NCI-H345 (cell line): ENCODE measurements at places on chromosomes 6 and 20.
A peak's percentile ranks its signal among the peaks of the same experiment; 100 is the strongest.

GRCh38 chr20:19765913-19766312, 7.9 kb downstream of the RIN2 start:
- no peak for DNase-seq

- no peak for DNase-seq
Measured at GRCh38 chr20:6994452-6994851, 227.0 kb downstream of the BMP2 start.

GRCh38 chr6:12813321-12813720, 96.8 kb downstream of the PHACTR1 start:
- DNase-seq, result no peak

DNA sequence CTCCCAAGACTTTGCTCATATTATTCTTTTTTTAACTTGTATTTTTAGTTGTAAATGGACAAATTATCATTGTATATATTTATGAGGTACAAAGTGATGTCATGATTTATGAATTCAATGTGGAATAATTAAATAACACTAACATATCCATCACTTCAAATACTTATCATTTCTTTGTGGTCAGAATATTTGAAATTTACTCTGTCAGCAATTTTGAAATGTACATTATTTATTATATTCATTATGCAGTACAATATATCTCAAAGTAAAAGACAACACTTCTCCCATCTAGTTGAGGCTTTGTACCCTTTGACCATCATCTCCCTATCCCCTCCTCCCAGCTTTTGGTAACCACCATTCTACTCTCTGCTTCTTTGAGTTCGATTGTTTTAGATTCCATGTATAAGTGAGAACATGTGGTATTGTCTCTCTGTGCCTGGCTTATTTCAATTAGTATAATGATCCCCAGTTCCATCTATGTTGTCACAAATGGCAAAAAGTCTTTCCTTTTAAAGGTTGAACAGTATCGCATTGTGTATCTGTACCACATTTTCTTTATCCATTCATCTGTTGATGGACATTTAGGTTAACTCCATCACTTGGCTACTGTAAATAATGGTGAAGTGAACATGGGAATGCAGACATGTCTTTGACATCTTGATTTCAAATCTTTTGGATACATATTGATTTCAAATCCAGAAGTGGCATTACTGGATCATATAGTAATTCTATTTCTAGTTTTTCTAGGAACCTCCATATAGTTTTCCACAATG, 197.2 kb downstream of the KIF6 start:
- no peak for DNase-seq

GRCh38 chr6:8069631-8070284, 5.6 kb upstream of the BLOC1S5 start:
- DNase-seq, result no peak

GRCh38 chr6:164628302-164628931, 681.0 kb downstream of the C6orf118 start:
- no peak for DNase-seq

DNA sequence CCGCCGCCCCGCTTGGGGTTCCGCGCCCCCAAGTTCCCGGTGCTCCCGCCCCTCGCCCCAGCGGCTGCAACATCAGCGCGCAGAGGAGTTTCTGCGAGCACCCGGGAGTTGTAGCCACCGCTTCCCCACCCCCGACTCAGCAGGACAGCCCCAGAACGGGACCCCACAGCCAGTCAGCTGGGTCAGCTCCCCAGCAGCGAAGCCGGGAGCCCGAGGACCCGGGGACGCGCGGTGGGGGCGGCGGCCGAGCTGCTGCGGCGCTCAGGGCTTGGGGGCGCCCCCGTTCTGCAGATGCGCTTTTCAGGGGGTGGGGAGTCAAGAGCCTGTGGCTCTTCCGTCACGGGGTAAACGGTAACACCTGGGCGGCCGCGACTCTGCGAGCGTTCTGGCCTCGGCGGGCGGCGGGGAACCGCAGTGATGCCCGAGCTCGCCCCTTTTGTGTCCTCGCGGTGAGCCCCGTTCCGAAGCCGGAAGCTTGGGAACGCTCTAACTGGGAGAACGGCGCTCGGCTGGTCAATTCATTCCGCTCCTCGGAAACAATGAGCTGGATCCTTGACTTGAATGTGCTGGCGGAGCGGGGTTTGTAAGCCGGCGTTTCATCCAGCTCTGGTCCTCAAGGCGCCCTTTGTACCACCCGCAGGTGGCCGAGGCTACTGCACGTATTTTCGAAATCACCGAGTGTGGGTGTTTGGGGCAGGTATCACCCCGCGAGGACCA, 774 bp downstream of the PLEKHG1 start:
- peak; percentile 80 for DNase-seq

DNA sequence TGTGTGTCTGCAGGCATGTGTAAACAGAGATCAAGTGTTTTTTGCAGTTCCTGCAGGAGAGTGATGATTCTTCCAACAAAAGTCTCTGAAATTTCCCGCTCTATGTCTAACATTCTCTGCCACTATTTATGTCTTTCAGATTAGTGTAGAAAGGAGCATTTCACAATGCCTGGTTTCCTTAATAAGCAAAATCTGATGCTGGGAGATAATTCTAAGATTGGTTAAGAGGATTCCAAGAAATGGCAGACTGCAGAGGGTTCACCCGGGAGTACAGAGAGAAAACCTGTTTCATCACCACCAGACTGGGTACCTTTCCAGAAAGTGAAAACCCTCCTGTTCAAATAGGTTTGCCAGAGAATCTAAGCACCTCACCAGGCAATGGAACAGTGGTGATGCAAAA, 62.7 kb downstream of the FOXC1 start:
- DNase-seq, result no peak

DNA sequence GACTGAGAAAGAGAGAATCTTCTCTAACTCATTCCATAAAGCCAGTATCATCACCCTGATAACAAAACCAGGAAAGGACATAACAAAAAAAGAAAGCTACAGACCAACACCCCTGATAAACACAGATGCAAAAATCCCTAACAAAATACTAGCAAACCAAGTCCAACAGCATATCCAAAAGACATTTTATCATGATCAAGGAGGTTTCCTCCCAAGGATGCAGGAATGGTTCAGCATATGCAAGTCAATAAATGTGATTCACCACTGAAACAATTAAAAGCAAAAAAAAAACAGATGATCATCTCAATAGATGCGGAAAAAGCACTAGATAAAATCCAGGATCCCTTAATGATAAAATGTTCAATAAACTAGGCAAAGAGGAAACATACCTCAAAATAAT, 24.5 kb upstream of the ALDH8A1 start:
- DNase-seq, result no peak

DNA sequence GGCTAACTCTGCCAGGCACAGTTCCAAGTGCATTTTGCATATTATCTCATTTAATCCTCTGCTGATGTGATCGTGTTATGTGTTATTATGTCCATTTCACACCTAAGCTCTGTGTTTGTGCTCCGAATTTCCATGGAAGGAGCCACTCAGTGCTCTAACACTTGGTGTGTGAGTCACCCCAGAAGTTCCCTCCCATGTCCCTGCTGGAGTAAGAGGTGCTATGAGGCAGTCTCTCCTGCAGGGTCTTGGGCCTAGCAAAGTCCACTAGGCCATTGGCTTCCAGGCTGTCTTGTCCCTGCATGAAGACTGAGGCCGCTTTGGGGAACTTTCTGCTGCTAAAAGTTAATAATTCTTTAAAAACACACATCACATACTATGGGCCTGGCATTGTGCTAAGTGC, 405.9 kb upstream of the SULF2 start:
- no peak for DNase-seq
